ENCODE measurements at places on chromosomes 16 and 17.
A peak's percentile ranks its signal among the peaks of the same experiment; 100 is the strongest.

GRCh38 chr16:27698266-27698665, 148.3 kb downstream of the KATNIP start:
- DNase-seq, result peak; percentile 52

- peak; percentile 57 for DNase-seq
These were observed 13.7 kb downstream of the CORO6 start for GRCh38 chr17:29608986-29609385.

DNA sequence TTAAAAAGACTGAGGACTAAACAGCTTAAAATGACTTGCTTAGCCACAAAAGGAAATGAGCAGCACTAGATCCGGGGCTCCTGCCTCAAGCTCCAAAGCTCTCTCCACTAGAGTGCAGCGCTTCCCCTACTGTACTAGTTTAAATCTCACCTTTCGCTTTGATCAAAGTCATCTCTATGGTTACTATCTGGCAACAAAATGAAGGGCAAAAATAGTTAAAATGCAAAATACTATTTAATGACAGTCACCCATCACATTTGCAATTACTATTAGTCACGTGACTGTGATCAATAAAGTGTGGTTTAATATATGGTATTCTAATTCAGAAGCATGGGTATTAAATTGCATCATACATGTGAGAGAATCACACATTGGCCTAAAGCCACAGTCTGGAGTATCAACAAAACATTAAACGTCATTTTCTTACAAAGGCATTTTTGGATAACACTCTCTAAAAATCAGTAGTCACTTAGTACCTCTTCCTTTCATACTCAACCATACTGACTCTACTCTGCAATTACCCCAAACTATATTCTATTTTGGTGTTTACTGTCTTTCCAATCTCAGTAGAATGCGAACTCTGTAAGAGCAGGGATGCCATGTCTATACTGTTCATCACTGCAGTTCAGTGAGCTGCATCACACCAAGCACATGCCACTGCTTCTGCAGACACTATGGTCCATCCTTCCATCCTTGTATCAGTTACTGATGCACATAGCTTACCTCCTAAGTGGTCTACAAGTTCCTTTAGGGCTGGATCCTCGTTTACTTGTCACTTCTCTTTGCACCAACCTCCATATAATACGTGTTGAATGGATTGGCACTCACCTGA, 6.2 kb downstream of the PSMD12 start:
- no peak for DNase-seq

GRCh38 chr16:86850670-86851069, 272.3 kb downstream of the FOXL1 start:
- DNase-seq, result no peak

GRCh38 chr17:72511874-72512273, 391.1 kb downstream of the SOX9 start:
- no peak for DNase-seq

- no peak for DNase-seq
These were observed 13.5 kb downstream of the LGALS3BP start for GRCh38 chr17:78966123-78966813.

- DNase-seq, result peak; percentile 13
These were observed 40.4 kb upstream of the RBFOX3 start for GRCh38 chr17:79651266-79651665.

- peak; percentile 78 for DNase-seq
These were observed 41.9 kb upstream of the ATP2A3 start for GRCh38 chr17:4006165-4006589.

DNA sequence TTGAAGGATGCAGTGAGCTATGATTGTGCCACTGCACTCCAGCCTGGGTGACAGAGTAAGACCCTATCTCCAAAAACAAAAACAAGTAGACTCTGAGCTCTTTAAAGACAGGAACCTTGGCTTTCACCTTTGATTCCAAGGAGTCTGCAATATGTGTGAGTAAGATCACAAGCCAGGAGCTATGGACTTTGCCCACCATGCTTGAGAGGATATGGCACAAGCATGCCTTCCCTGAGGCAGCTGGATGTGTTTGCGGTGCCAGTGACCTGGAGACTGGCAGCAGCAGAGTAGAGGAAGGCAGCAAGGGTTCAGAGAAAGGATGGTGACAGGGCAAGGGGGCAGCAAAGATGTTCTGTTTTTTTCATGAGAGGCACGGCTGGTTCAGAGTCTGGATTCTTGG, 14.5 kb upstream of the PRKCA start:
- no peak for DNase-seq

DNA sequence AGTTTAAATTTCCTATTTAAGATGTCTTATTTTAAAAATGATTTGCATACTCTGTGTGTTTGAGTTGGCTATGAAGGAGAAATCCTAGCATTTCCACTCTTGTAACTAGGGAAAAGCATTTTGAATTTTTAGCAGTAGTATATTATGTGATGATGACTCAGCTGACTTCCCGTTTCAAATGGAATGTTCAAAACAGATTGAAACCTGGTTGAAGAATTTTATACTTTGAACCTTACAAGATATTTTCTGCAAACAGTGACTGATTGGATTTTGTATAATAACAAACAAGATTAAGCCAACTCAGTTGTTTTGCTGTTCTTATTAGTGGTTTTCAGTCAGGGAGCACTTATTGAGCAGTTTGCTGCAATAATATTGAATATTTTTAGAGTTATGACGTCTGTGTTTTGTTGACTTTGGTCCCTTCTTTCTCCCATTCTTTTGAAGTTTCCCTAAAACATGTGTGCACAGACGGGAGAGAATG, 8.0 kb downstream of the TNRC6A start:
- DNase-seq, result no peak
